Stimulated activated CD4-positive, alpha-beta T cell treated with anti-CD3 and anti-CD28 coated beads, Interleukin-2, amount 100 ng/mL, for 24 hours (primary cell): ENCODE measurements at places on chromosomes 1 and 21.

DNA sequence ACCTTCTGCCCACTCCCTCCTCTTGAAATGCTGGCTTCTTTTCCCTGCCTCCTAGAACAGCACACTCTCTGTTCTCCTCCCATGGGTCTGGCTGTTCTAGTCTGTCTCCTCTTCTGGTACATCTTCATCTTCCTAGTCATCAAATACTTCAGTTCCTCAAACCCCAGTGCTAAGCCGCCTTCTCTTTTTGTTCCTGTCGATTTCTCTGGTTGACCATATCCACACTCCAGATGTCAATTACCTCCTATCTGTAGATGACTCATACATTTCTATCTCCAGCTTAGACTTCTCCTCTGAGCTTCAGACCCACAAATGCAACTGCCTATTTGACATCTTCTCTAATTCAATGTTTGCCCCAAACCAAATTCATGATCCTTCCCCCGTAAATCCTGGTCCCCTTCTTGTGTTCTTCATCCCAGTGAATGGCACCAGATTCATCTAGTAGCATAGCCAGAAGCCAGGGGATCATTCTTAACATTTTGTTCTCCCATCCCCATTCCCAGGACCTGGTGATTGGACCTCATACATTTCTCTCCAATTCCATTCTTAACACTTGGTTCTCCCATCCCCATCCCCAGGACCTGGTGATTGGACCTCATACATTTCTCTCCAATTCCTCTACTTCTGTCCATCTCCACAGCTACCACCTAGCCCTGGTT, 35.9 kb downstream of the USP24 start:
- DNase-seq = no peak

DNA sequence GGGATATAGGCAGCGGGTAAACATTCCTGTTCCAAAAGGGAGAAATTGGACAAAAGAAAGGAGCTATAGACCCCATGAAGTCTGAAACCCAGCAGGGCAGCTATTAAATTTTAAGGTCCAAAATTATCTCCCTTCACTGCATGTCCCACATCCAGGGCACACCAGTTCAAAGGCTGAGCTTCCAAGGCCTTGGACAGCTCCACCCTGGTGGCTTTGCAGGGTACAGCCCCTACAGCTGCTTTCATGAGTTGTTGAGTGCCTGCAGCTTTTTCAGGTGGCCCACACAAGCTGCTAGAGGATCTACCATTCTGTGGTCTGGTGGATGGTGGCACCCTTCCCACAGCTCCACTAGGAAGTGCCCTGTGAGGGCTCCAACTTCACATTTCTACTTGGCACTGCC, 662.5 kb upstream of the PKN2 start:
- DNase-seq = no peak

DNA sequence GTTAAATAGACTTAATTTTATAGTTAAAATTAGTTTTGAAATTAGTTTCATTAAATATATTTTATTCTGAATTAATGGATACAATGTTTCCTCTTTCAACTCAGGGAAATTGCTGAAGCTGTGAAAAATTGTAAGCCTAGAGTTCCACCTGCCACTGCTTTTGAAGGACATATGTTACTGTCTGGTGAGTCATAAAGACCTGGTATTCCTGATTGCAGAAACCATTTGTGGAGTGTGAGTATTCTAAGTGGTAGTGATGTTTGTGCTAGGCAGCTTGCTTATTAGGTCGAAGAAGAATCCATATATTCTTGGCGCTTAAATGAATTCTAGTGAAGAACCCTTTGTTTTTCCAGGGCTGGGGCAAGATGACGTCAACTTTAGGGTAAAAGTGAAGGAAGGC, 34.0 kb downstream of the MTR start:
- no peak for DNase-seq

DNA sequence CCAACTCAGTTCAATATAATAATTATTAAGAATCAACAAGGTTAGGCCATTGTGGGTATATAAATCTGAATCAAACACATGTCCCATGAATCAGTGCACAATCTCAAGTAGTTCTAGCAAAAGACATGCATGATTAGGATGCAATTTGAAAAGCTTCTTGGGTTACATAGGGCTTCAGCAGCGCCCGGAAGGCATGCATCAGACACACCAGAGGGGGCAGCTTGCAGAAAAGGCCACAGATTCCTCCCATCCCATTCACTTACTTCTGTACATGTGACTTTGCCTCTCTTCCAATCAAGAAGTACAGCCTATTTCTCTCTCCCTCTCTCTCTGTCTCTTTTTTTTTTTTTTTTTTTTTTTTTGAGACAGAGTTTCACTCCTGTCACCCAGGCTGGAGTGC, 91.8 kb downstream of the KCNN3 start:
- no peak for DNase-seq

- no peak for DNase-seq
These were observed 150.3 kb downstream of the HMGB4 start for GRCh38 chr1:34013958-34014737.

GRCh38 chr1:185257950-185258208, 59.2 kb downstream of the IVNS1ABP start:
- DNase-seq = no peak
